ENCODE measurements at places on chromosomes 7 and 10. TPM values are rescaled to one million over a fixed set of nuclear protein-coding genes. Genes with fewer than 3 reads are reported as not detected.

The FGL2 gene
- polyA plus RNA-seq: 18.5 TPM

GRCh38 chr10:51285601-51286000 is 211.3 kb downstream of the PRKG1 start:
- DNase-seq: peak; percentile 8

DNA sequence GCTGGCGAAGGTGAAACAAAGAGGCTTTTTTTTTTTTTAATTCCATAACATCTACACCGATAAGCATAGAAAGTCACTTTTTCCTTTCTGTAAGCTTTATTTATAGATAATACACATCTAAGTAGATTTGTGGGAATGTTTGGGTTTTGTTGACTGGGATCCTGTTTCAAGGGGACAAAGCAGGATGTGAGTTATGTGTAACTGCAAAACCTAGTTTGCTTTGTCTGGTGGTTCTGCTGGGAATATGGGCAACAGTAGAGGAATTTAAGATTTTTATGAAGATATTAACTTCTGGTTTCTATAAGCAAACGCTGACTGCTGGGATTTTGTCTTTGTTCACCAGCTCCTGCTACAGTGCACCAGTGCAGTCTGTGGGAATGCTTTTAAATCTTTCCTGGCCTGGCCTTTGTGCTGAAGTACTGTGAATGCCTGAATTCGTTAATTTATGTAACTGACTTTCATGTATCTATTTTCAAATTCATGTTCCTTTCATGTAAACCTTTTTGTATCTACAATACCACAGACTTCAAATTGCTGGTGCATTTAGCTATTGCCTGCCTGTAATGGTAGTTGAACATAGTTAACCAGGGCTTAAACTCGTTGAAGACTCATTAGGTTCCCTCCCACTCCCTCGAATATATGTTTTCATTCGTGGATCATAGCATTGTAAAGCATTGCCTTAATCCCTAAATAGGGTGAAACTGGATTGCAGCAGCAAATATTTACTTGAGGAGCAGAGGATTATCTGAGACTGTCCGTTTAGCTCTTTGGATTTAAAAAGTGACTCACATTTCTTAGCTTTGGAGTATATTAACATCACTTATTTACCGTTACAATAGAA is 1.5 kb downstream of the KLHL7 start:
- peak; percentile 16 for DNase-seq

The ASAH2 gene
- polyA plus RNA-seq: 4.3 TPM

- DNase-seq: no peak
These were observed 137.1 kb downstream of the SH2D4B start for GRCh38 chr10:80674809-80675208.

GRCh38 chr10:85862771-85863170 is 503.8 kb downstream of the GRID1 start:
- DNase-seq: no peak

- no peak for DNase-seq
These were observed 121.7 kb upstream of the TRIM24 start for GRCh38 chr7:138338361-138338760.

DNA sequence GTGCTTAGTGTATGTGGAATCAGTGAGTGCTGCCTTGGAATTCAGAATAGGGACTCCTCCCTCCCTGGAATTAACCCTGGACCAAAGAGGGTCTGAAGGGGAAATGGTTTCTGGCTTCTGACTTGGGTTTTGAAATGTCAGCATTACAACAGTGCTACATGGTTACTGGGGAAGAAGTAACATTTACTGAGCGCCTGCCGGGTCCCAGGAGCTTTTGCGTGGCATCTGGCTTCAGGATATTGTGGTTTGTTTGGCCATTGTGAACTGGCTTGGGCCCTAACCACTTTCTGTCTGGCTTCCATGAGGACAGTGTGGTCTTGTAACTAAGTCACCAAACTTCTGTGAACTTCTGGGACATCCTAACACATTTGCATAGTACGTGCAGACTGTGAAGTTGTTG is 21.3 kb downstream of the TSPAN15 start:
- no peak for DNase-seq

- DNase-seq: no peak
These were observed 23.0 kb downstream of the JCAD start for GRCh38 chr10:30036341-30036740.

DNA sequence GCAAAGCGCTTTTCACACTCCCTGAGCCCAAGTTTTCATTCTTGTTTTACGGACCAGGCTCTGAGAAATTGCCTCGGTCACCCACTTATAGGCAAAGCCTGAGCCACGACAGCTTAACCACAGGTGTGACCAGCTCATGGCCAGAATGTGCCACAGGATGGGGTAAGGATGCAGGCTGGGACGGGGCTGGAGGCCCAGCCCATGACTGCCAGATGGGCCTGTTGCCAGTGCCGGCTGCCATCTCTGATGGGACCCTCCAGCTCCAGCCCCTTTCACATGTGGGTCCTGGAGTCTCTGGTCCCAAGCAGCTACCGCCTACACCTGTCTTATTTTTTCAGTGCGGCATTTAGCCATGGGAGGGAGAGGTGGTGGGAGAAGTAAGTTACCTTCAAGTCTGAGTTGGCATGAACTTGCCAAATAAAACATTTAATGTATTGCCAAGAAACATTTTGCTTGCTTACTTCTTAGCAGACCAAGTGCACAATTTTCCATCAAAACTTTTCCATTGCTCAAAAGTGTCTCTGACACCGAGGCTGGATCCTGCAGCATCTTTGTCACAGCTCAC is 142.6 kb downstream of the GRK5 start:
- DNase-seq: no peak

Measured in left renal pelvis (tissue), 4 donors.